ENCODE measurements at places on chromosomes 4 and X.

DNA sequence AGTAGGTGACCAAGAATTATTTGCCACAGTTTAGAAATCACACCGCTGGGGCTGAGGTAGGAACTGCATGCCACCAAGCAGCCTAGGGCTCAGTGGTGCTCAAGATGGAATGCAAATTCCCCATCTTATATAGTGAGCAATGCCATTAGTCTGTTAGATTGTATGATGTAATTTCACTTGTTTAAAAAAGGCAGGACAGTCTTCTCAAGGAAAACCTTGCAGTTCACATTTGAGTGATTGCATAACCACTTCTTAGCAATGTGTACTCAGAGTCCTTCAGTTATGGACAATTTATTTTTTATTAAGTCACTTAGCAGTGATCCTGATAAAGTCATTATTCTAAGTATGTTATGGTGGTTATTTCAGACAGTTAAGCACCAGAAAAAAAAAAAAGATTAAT lies 142.9 kb upstream of the SFRP2 start:
- no peak for DNase-seq

- DNase-seq, result no peak
Observed at GRCh38 chr4:70721747-70722146, at the start of gene RUFY3. Gene RUFY3, plus strand, starts transcription at chr4:70721964. Its CDS starts 610 bp downstream, at chr4:70722574.

GRCh38 chr4:53049528-53049927 lies 187.4 kb downstream of the RASL11B start:
- DNase-seq, result no peak

DNA sequence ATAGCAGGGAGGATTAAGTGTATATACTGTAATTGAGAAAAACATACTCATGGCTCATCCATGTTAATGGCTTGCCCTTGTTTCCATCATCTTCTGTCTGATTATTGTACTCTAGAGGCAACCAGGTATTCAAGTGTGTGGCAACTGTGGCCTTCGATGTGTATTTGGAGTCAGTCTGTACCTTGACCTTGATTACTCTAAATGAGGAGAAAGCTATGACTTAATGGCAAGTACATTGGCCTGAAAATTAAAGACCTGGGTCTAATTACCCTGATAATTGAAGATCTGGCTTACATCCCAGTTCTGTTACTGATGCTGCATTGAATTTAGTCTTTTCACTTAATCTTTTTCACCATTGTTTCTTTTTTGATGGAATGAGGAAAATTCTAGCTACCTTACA lies 409.2 kb downstream of the CCSER1 start:
- DNase-seq, result no peak

DNA sequence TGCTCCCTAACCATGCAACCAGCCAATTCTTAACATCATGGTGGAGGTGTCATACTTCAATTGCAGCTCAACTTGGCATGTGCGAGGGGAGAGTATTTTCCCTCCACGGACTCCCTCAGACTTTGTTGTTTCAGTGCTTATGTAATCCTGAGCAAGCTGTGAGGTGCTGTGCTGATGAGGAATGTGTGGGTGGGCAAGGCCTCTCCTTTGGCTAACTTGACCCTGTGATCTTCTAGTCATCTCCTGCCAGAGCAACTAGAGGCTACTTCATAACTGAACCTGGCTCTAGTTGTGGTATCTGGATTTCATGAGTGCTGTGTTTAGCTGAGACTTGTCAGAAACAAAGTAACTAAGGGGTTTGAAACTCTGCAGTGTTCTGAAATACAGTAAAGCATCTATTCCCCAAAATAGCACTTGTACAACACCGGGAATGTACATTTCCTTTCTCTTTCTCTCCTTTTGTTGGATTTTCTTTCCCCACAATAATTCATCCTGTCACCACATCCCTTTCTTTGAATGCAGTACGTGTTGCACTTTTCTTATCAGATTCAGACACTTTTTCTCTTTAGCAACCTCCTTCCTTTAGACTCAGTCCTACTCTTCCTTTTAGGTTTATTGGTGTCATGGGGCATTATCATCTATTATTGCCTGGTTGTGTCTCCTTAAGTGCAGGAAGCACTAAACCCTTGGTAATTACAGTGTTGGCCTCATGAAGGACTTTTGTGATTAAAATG lies 415.2 kb upstream of the NR3C2 start:
- DNase-seq, result no peak

GRCh38 chr4:82380344-82380743 lies 6.6 kb upstream of the HNRNPD start:
- no peak for DNase-seq

GRCh38 chrX:109890910-109891502 lies 111.9 kb upstream of the TMEM164 start:
- DNase-seq, result peak; percentile 5

DNA sequence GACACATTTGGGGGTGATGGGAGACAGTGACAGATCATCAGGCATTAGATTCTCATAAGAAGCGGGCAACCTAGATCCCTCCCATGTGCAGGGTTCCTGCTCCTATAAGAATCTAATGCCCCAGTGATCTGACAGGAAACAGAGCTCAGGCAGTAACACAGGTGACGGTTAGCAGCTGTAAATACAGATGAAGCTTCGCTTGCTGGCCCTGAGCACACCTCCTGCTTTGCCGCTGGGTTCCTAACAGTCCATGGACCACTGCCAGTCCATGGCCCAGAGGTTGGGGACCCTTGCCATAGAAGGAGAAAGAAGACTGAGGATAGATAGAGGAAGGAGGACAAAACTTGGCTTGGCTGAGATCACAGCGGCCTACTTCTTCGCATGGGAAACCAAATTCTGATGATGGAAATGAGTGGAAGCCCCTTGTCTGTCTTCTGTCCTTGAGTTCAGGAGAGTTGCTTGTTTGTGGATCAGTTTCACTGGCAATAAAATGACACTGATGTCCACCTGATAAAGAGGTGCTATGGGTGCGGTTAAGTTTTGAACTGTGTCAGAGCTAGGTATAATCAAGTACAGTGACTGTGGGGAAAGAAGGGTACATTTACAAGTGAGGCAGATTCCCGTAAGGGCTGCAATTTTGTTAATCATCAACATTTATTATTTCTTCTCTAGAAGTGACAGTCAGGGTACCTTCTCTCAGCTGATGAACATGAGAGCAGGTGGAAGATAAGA lies 1.7 kb upstream of the TIFA start:
- no peak for DNase-seq

- no peak for DNase-seq
Observed at GRCh38 chr4:89754531-89754930, 82.4 kb downstream of the SNCA start.

GRCh38 chrX:48975541-48975940 lies 3.9 kb upstream of the KCND1 start:
- DNase-seq, result no peak

- DNase-seq, result no peak
Observed at GRCh38 chr4:114807357-114807756, 208.8 kb downstream of the UGT8 start.

DNA sequence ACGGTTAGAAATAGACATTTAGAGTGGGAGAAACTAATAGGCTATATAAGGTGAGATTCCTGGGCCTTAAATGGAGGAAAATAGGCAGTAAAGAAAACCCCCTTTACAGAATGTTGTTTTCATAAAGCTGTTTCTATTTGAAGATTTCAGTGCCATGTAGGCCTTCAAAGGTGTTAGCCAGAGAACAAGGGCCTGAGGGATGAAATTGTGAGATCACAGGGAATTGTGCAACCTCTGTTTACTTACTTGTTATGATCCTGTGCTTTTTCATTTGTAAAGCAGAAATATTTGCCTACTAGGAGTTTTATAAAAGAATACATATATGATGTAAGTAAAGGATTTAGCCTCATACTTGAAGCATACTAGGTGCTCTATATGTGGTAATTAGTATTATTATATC lies 272.9 kb upstream of the ARX start:
- DNase-seq, result no peak

- DNase-seq, result no peak
Observed at GRCh38 chr4:48462363-48462762, 20.8 kb upstream of the SLC10A4 start.

DNA sequence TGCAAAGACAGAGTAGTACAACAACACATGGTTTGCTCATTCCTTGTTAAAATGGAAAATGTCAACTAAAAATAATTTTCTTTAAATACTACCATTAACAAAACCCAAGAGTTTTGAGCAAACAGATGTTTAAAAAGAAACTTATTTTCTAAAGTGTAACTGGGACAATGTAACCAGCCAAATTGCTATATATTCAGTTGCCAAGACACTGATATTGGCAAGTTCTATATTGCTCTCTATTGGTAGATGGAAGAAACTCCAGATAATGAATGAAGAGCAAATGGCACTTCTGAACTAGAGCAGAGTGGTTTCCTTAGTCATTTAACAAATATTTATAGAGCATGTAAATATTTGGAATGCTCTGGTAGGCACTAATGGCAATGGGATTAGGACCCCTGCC lies 966.2 kb downstream of the RPA4 start:
- no peak for DNase-seq

DNA sequence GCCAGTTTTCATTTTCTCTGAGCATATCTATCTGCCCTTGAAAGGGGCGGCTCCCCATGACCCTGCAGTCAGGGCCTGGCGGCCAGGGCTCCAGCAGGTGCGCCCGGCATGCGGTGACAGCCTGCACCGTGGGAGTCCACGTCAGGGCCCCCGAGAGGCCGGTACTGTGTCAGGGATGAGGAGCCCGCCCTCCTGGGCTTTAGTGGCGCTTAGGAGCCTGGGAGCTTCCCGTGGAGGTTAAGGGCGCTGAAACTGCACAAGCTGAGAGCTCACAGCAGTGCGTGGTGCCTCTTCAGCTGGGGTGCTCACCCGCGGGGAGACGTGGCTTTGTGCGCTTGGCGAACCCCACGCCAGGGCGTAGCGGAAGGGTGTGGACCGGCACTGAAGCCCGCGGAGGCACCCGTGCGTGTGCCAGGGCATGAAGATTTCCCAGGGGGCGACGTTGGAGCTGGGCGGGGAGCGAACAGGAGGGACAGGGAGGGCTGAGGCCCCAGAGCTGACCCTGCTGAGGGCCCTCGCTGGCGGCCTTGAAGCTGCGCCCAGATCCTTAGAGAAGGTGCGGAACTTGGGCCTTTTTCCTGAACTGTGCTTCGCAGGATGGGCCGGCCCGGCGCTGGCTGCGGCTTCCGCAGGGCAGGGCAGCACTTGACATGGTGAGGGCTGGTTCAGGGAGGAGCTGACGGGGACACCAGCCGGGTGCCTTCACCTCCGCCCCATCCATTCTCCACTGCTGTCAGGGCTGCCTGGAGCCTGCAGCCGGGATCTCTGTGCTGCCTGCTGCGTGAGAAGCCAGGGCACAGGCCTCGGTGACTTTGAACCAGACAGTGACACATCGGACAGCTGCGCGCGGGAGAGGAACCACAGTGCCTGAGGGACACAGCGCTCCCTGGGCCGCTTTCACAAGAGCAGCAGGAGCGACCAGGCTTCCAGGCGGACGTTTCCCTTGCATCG lies 32.9 kb downstream of the HTT-AS start:
- peak; percentile 19 for DNase-seq

DNA sequence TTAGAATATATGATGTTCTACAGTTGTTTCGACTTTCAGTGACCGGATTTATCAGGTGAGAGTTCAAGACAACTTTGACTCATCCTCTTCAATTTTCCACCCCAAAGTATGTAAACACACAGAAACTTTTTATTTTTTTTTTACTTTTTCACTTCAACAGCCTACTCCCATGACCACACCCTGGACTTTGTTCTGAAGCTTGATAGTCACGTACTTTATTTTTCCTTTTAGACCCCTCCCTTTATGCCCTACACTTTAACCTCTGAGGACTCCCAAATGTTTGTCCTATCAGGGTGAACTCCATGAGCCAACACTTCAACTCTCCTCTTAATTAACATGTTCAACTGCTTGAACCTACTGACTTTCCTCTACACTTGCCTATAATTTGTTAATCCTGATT lies 2.5 kb upstream of the DDX60 start:
- DNase-seq, result no peak

DNA sequence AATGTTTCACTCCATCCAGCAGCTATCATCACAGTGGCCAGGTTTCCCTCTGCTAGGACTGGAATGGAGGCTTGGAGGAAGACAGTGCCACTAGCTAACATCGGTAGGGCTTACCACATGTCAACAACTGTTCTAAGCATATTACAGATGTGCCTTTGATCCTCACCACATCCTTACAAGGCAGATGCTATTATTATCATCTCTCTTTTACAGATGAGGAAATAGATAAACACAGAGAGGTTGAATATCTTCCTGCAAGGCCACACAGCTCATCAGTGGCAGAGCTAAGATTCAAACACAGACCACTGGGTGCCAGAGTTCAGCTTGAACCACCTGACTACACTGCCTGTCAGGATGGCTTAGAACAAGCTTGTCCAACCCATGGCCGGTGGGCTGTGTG lies 47.4 kb downstream of the MAMLD1 start:
- no peak for DNase-seq

Data from activated CD8-positive, alpha-beta memory T cell treated with anti-CD3 and anti-CD28 coated beads for 1 hour (primary cell).